ENCODE measurements at places on chromosomes 6 and 20.

GRCh38 chr20:53974785-53975555 is 95.4 kb downstream of the BCAS1 start:
- no peak for DNase-seq

GRCh38 chr6:15153191-15153590 is 92.7 kb upstream of the JARID2 start:
- no peak for DNase-seq

DNA sequence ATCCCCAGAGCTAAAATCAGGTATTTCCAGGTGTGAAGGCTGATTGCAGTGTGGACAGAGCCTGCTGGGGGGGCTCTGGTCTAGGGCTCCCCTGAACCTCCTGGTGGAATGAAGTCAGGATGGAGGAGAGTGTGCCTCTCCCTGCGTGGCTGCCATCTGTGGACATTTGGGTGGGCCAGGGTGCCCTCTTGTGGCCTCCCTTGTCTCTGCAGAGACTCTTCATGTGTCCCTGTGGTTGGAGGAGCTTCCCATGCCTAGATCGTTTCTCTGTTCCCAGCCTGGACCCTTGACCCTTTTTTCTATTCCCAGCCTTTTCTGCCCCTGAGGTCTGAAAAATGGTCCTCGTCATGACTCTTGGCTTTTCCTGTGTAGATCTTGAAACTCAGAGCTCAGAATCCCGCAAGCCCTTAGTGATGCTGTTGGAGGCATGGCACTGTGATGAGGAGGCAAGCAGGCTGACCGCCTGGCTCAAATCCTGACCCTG is 9.9 kb upstream of the PSMF1 start:
- no peak for DNase-seq

GRCh38 chr6:62652692-62653328 is 366.8 kb upstream of the KHDRBS2 start:
- no peak for DNase-seq

GRCh38 chr6:150902142-150902776 is 36.8 kb downstream of the MTHFD1L start:
- no peak for DNase-seq

GRCh38 chr6:7112741-7113313 is 5.1 kb downstream of the RREB1 start:
- DNase-seq, result no peak
